Stimulated activated CD8-positive, alpha-beta memory T cell treated with anti-CD3 and anti-CD28 coated beads, Interleukin-7, amount 100 ng/mL, for 1 hour (primary cell): ENCODE measurements at places on chromosomes 4 and X.

DNA sequence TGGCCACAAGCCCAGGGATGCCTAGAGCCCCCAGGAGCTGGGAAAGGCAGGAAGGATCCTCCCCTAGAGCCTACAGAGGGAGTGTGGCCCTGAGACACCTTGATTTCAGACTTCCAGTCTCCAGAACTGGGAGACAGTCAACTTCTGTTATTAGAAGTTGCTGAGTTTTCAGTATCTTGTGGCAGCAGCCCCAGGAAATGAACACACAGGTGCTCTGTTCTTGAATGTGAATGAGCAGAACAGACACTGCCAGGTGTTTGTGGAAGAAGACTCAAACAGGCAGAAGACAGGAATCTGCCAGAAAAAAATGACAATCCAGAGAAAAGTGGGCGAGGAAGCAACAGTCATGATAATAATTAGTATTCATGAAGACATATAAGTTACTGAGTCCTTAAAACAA lies 64.5 kb upstream of the STS start:
- DNase-seq = no peak

GRCh38 chr4:140931911-140932310 lies 175.7 kb upstream of the TBC1D9 start:
- DNase-seq = no peak

DNA sequence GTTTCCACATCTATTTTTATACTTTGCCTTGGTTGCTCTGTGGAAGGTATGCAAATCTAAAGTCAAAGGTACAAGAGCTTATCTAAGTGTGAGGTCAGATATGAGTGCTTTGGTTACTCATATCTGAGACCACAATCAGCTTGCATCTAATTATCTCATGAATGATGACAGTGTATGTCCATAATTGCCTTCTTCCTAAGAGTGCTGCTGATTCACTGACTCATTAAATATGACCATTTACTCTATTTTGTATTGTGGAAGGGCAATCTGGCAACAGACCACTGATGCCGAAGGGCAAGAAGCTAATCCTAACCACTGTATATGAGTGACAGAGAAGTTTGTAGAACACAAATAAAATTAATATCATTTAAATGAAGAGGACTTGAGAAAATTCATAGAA lies 1190.2 kb upstream of the AGA start:
- DNase-seq = no peak

- no peak for DNase-seq
Measured at GRCh38 chrX:77422891-77423648, 24.1 kb upstream of the FGF16 start.

DNA sequence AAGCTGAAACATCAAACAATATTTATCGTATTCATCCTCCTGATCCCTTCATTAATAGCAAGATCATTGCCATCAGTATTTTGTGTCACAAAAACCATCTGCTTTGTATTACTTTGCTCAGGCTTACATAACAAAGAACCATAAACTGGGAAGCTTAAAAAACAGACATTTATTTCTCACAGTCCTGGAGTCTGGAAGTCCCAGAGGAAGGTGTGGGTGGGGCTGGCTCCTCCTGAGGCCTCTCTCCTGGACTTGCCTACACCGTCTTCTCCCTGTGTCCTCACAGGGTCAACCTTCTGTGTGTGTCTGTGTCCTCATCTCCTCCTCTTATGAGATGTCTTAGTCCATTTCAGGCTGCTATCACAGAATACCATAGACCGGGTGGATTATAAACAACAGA lies 61.3 kb upstream of the MXRA5 start:
- no peak for DNase-seq
